ENCODE measurements at places on chromosomes 4 and X.

DNA sequence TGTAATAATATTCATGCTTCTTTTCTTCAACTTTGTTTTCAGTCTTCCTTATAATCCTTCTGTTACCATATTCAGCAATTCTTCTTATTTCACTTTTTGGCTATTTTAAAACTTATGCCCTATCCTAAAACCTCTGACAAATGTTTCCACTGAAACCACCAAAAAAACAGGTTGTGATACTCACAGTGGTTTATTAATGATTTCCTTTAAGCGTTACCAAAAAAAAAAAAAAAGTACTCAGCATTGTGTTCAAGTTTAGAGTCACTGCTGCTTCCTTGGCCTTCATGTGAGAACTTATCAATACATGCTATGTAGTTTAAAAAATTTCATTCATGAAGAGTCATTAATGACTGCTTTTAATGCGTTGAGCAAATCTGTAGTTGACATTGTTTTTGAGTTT, 35.4 kb upstream of the UGT2A3 start:
- no peak for DNase-seq

DNA sequence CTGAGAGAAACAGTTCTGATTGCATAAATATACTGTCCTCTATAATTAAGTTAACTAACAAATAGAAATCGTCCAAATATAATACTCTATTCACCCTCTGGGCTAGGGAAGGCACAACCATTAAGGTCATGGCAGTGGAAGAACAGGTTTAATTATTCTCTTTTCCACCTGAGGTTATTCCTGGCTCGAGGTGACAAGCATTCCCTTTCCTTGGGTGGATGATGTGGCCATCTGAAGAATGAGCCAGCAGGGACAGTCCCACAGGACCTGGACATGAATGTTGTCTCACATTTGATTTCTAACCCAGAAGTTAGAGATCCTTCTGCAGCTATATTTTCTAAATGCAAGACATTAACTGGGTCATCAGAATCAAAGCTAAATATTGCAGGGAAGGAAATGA, 5.5 kb downstream of the IBSP start:
- DNase-seq, result no peak

DNA sequence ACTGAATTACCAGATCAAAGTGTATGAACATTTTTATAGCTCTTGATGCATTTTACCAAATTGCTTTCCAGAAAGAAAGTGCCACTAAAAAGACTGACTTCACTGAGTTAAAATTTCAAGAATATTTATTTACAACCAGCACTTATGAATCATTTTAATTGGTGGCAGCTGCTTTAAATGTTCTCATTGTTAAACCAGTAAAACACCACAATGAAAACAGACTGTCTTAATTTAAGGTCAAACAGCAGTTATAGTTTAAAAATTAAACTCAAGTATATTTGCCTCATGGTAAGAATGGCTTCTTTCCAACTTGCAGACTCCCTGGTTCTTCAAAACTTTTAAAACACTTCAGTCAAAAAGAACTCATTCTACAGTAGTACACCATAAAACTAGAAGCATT, 36.9 kb downstream of the AMMECR1 start:
- DNase-seq, result no peak

- DNase-seq, result no peak
These were observed 41.6 kb downstream of the USP46 start for GRCh38 chr4:52617336-52618020.

- DNase-seq, result no peak
These were observed 32.4 kb upstream of the LGI2 start for GRCh38 chr4:25063116-25063515.

- DNase-seq, result no peak
These were observed 1145.5 kb upstream of the PCDH10 start for GRCh38 chr4:132003593-132003992.

- no peak for DNase-seq
These were observed 771 bp downstream of the NAP1L2 start for GRCh38 chrX:73213734-73214425.

GRCh38 chrX:20217271-20217670, 49.4 kb downstream of the RPS6KA3 start:
- no peak for DNase-seq

GRCh38 chr4:71229477-71230270, 109.1 kb upstream of the SLC4A4 start:
- DNase-seq, result no peak

GRCh38 chrX:150574559-150575418, 6.4 kb downstream of the MTM1 start:
- no peak for DNase-seq

GRCh38 chrX:21741869-21742701, 15.8 kb downstream of the SMPX start:
- no peak for DNase-seq

Data from stimulated activated CD8-positive, alpha-beta memory T cell treated with anti-CD3 and anti-CD28 coated beads, Interleukin-4, amount 100 ng/mL, for 4 hours (primary cell).